ENCODE measurements at places on chromosomes 7 and 10.

DNA sequence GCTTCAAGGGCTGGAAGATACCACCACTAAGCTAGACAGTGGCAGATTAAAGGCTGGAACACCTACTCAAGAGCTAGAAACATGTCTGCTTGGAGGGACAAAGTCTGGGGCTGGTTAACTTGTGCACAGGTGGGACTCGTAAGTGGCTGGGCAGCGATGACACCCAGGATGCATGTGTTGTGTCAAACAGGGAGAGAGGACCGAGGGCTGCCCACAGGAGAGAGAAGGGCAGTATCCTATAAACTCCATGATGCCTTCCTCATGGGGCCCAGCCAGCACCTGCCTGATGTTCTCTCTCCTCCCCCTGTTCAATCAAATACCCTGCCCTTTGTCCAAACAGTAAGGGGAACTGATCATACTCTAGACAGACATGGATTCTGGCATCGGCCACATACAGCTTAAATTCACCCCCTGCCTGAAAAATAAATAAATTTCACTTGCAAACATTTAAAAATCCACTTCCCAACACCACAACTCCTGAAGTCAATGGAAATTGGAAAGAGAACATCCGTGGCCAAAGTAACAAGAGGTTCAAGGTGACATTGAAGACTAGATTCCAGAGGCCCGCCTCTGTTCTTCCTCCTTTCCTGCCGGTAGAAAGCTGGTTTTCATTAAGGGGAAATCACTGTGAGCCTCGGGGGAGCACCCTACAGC lies 50.6 kb downstream of the CHST15 start:
- no peak for DNase-seq

GRCh38 chr10:85606401-85606800 lies 760.2 kb downstream of the GRID1 start:
- DNase-seq = no peak

GRCh38 chr7:36969376-36969775 lies 245.1 kb upstream of the AOAH start:
- peak; percentile 39 for DNase-seq

DNA sequence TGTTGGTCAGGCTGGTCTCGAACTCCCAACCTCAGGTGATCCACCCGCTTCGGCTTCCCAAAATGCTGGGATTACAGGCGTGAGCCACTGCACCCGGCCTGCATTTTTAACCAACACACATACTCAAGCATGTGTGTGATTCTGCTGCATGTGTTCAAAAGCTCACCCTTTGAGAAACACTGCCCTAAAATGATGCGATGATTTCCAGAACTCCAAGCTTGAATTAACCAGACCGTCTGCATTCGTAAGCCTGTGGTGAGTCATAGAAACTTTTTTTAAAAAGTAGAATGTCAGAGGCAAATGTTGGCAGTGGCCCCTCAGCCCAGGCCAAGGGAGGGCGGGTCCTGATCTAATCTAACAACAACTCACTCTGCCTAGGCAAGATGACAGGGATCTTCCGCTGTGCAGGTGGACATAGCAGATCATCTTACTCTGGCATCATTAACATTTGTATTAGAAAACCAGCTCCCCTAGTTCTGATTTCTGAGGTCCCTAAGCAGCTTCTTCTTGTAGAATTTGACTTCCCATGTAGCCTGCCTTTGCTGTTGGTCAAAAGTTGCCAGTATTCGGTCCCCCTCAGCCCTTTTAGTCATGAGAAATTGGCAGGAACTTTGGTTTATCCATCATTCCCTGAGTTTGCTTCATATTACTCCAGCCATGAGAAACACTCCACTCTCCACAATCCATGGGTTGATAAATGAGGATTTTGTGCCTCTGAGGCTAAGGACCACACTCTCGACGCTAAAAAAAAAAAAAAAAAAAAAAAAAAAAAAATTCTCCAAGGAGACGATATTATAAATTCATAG lies 190.4 kb downstream of the SKIDA1 start:
- DNase-seq = no peak

- DNase-seq = no peak
Measured at GRCh38 chr10:70660722-70661121, 11.6 kb upstream of the ADAMTS14 start.

DNA sequence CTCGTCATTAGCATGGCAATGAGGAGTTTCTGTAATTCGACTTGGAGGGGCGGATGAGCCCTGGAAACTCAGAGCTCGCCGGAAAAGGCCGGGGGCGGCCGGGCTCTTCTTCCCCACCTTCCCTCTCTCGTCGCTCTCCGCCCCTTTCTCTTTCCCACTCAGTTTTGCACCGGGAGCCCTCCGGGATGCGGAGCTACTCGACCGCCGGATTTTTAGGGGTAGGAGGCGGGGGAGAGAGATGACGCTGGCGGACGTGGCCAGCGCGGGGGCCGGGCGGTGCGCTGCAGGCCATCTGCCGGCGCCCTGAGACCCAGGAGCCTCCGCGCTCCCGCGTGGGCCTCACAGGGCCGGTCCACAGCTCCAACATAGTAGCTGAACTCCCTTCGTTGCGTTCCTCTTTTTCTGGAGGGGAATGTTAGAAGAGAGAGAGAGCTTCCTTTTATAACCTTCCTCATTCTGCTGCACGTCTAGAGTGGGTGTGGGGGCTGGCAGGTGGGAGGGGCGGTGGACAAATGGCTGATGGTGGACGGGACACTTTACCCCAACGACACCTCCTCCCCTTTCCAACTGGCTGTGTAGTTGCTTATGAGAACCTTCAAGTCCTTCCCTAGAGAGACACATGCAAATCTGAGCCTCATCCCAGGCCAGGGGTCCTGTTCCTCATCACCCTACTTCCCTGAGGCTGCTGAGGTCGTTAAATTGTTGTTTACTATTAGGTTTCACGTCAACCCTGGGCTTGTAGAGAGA lies 1.1 kb upstream of the HOXA1 start:
- no peak for DNase-seq

DNA sequence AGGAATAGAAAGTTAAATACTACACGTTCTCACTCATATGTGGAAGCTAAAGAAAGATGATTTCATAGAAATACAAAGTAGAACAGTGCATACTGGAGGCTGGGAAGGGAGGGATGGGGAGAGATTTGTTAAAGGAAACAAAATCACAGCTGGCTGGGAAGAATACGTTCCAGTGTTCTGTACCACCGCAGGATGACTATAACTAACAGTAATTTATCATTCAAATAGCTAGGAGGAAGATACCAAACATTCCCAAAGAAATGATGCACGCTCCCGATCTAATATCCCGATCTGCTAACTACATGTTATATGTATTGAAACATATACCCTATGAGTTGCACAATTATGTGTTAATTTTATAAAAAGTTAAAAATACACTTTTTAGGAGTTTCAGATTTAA lies 162.3 kb downstream of the ZMYND11 start:
- no peak for DNase-seq

DNA sequence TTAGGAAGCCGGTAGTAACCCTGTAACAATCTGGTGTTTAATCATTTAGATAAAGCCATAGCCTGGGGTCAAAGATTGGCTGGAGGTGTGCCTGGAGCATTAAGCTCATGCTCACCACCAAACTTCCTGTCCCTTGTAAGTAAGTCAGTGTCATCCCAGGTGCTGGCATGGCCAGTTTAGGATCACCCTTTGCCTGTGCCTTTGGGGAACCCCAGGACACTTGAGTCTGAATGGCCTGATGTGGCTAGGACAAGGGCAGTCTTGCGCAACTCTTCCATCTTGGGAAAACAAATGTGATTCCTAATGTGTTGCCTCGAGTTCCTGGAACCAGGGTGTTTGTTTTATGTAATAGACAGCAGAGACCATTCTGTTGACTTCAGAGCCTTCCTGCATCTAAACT lies 154.8 kb downstream of the GRK5 start:
- DNase-seq = no peak

- no peak for DNase-seq
Measured at GRCh38 chr7:151891182-151891581, 14.3 kb upstream of the PRKAG2 start.

- DNase-seq = no peak
Measured at GRCh38 chr10:119283387-119283786, 76.0 kb downstream of the GRK5 start.

- no peak for DNase-seq
Measured at GRCh38 chr7:195010-195829, 2.8 kb downstream of the FAM20C start.

DNA sequence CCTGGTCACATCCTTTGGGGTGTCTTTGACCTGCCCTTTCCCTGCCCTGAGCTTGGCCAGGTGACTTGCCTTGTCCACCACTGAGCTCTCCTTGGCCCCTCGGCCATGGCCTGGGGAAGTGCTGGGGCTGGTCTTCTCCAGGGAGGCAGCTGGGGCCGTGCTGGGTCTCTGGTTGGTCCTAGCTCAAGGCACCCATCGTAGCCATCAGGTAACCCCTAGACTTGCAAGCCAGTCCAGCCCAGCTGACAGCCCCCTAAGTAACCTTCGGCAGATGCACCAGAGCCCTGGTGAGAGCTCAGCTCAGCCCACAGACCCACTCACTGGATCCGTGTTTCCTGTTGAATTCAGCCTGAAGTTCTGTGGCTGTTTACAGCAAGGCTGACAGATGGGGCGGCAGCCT lies 176.2 kb upstream of the SHH start:
- DNase-seq = no peak

DNA sequence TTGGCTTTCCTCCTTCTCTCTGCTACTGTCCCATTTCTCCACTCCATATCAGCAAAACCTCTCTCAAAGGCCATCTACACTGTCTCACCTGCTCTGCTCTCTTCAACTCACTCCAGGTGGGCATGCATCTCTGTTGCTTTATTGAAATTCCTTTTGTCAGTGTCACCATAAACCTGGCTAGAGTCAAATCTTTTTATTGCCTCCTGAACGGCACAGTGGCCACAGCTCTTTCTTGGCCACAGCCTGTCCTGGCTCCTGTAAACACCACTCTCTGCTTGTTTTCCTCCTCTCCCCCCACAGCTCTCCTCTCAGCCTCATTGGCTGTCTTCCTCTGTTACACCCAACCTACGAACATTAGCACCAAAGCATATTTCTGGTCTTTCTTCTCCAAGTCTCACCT lies 31.1 kb upstream of the TMEM273 start:
- no peak for DNase-seq

- DNase-seq = no peak
Measured at GRCh38 chr10:48603421-48604038, 1.3 kb downstream of the ARHGAP22 start.

- DNase-seq = no peak
Measured at GRCh38 chr7:133530682-133531081, 277.8 kb downstream of the EXOC4 start.

- no peak for DNase-seq
Measured at GRCh38 chr7:105853931-105854419, 22.4 kb downstream of the ATXN7L1 start.

GRCh38 chr10:98115031-98115787 lies 19.2 kb upstream of the R3HCC1L start:
- no peak for DNase-seq

DNA sequence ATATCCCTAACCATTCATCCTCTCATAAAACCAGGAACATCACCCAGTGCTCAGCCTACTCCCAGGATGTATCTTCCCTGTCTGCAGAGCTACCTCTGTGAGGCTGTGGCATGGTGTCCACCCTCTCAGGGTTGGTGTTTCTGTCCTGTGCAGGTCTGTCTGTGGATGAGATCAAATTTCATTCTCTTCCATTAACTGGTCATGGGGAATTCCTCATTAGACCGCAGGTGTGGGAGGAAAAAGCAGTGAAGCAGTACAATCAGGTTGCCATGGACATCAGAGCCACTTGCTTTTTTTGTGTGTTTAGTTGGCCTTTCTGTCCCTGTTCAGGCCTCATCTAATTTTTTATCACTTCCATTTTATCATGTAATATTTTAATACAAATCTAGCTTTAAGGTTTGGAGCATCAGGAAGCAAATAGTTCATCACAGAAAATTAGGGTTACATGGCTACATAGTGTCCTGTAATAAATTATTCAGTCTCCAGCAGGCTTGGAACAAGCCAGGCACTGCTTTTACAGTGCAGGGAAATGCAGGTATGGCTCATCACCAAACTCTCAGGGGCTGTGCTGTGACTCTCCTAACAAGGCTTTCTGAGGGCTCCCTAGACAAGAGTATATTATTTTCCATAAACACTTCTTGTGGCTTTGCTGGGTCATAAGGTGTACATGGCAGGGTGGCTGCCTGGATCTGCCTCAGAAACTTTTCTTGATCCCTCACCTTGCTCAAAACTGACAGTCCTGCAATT lies 594.9 kb upstream of the IGFBP3 start:
- no peak for DNase-seq

GRCh38 chr10:100993986-100994708 lies 5.5 kb upstream of the LZTS2 start:
- no peak for DNase-seq

DNA sequence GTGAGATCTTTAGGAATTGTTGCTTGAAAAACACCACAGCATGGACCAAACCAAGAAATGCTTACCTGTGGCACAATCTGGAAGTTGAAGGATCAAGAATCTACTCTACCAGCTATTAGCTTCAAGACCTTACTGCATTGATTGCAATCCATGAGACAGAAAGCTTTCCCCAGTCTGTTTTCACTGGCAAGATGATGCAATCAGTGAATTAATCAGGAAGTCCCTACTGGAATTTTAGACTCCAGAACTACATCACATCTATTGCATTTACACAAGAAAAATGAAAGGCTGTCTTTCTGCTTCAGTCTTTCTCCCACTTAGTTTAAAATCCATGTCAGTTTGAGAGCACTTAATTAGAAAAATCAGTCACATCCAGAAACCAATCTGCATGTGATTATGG lies 191.7 kb downstream of the TFEC start:
- DNase-seq = no peak

GRCh38 chr7:114956702-114957101 lies 34.8 kb downstream of the MDFIC start:
- DNase-seq = no peak

GRCh38 chr7:104012835-104013234 lies 23.4 kb upstream of the RELN start:
- DNase-seq = no peak

GRCh38 chr7:87310790-87311419 lies 34.6 kb upstream of the CROT start:
- no peak for DNase-seq

GRCh38 chr7:2488272-2488645 lies 12.1 kb upstream of the GRIFIN start:
- no peak for DNase-seq

DNA sequence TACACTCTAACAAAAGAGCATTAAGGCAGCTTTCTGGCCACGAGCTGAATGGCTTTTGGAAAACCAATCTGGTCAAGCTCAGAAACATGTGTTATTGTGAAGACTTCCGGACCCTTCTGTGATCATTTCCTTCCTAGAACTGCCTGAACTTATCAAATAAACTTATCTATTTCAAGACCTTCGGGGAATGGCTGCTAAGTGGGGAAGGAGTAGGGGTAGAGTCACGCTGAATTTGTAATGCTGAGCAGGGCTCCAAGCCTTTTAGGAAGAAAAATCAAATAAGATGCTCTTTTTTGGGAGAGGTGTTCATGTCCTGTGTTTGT lies 56.6 kb downstream of the PAPSS2 start:
- no peak for DNase-seq

- DNase-seq = no peak
Measured at GRCh38 chr7:72409638-72410015, 2.5 kb downstream of the CALN1 start.

- no peak for DNase-seq
Measured at GRCh38 chr7:84823530-84823929, 363.3 kb downstream of the SEMA3D start.

All from CMK (cell line).